ENCODE measurements at places on chromosomes 5 and 9.

DNA sequence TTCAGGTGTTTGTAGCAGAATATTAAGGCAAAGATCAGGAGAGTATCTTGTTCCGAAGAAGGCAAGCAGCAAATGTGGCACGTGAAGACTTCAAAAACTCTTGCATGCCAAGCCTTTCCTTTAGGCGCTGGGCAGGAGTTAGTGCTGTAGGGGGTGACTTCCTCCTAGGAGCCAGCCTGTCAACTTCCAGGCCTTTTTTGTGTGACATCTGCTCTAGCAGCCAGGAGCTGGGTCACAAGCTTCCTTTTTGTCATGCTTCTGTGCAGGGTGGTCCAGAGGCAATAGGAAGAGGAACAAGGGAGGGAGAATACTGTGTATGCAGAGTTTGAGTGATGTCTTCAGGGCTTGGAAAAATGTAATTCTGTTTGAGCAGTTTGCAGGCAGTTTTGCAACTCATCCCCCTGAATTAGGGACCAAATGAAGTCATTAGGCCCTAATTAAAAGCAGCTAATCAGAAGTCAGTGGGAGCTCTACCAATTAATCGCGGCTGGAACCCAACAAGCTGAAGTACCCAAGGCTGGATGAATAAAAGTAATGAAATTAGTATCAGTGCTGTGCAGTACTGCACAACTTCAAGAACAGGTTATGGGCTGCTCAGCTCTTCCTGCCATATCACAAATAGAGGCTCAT is 53.5 kb downstream of the TLR4 start:
- DNase-seq = no peak

GRCh38 chr5:172533058-172533398 is 78.7 kb upstream of the SH3PXD2B start:
- DNase-seq = no peak

- DNase-seq = no peak
These were observed 66.5 kb upstream of the GLRX start for GRCh38 chr5:95889076-95889475.

DNA sequence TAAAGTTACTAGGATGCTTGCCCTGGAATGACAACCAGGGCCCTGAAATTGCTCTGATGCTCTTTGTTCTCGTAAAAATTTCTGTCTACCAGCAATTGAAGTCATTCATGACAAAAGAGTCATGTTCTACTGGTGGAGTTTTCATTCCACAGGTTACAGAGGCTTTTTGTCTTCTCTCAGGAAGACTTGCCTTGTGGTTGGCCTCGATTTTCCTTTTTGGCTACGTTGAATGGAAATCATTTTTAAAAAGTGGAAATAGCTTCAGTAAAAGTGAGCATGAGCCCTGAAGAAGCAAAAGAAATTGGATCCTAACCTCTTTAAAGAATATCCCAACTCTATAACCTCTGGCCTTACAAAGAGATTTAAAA is 255.2 kb downstream of the AOPEP start:
- DNase-seq = no peak

- DNase-seq = peak; percentile 18
These were observed 624 bp downstream of the FBXW11 start for GRCh38 chr5:172005708-172006320.
